Neural crest cell (in vitro differentiated cells): ENCODE measurements at places on chromosomes 7 and 10.

GRCh38 chr7:22841954-22842353 is 19.3 kb upstream of the TOMM7 start:
- no peak for DNase-seq

GRCh38 chr10:23742368-23742767 is 303.5 kb downstream of the OTUD1 start:
- DNase-seq = no peak

- no peak for DNase-seq
Observed at GRCh38 chr7:24756545-24757352, 515 bp downstream of the GSDME start.

DNA sequence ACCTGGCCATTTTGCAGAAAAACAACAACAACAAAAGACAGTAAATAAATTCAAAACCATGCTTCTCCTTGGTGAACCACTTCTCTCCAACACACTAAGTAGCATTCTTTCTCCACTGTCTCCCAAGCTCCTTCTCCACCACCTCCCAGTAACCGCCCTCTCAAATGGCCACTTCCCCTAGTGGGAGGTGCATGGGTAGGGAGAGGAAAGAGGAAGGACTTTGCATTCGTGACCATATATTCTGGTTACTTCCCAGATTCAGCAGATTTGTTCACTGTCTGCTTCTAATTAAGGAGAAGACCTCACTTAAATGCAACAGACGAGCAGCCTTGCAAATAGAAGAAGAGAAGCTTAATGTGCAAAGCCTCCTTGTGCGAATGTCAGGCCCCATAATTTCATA is 166.8 kb downstream of the SORCS1 start:
- no peak for DNase-seq

DNA sequence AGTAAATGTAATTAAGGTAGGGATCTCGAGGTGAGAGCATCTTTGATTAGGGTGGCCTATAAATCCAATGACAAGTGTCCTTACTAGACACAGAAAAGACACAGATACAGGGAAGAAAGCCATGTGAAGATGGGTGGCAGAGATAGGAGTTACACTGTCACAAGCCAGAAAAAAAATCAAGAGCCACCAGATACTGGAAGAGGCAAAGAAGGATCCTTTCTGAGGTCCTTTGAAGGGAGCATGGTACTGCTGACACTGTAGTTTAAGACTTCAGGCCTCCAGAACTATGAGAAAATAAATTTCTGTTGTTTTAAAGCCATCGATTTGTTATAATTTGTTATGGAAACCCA is 56.6 kb downstream of the MKLN1 start:
- DNase-seq = no peak

DNA sequence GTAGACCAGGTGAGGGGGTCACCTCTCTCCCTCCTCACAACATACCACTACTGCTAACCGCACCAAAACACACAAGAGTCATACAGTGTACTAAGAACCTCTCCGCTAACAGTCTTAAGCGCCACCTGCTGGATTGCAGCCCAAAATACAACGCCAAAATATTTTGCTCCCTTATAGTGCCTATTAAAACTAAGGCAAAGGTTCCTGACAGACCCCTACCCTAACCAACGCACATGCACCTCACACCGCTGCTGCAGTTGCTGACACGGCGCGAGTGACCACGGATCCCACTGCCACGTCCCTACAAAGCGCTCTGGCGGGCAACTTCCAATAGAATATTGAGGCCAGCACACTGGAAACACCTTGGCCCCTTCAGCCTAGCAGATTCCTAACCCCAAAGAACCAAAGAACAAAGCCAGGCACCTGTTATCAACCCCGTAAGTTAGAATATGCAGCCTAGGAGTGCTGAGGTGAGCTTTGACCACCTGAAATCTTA is 563.6 kb upstream of the SEMA3D start:
- peak; percentile 50 for DNase-seq

GRCh38 chr7:130381468-130382312 is 1.4 kb downstream of the CPA1 start:
- DNase-seq = no peak

- no peak for DNase-seq
Observed at GRCh38 chr7:96241855-96242254, 80.0 kb downstream of the SLC25A13 start.

DNA sequence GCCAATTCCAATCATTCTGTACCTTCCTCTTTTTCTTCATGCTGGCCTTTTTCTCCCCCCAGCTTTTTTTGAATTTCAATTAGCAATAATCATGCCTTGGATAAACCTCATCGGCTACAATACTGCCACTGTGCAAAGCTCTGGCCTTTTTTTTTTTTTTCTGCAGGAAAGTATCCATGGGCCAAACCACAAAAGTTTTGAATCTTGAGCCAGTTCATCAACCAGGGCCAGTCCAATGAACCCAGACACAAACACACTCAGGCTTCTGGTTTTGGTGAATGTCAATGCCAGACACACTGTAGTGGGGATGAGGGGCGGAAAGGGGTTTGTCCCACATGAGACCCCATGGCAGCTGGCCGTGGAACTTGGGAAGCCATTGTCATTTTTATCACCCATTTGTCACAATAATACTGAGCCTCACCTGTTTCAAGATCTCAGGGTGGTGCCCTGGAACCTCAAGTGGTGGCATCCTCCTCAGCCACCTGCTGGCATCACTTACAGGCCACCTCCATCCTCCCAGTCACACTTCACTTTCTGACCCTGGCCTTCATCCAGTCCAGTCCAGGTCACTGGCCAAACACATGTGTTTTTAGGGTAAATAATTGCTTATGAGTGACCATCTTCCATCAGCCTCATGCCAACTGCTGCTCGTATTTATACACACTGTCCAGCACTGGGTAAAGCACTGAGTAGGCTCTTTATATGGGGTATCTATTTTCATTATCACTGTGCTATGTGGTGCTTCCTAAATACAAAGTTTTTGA is 40.8 kb upstream of the TSPAN33 start:
- DNase-seq = no peak

DNA sequence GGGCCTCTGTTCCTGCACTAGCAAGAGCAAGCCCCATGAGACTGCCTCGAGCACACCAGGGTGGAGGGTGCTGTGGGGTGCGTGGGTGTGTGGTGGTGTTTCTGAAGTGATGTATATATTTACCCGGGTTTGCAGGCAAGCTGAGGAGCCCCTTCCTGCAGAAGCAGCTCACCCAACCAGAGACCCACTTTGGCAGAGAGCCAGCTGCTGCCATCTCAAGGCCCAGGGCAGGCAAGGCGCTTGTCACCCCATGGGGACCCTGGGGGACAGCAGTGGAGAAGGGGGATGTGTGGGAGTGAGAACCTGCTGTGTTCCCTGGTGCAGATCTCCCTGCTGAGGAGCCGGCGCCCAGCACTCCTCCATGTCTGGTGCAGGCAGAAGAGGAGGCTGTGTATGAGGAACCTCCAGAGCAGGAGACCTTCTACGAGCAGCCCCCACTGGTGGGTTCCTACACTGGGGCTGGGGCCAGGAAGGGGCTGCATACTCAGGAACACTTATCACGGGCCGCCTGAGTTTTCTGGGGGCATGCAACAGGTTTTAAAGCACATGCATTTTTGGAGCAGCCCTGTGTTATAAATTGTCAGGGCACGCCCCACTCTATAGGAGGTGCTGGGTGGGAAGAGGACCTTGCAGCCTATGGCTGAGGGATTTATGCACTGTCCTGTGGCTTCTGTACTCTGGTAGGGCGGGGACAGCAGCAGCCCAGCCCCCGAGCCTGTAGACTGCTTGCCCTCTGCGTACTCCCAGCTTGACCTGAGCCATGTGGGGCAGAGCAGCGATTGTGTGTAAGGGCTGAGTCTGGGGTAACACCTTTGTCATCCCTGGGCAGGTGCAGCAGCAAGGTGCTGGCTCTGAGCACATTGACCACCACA is 5.9 kb downstream of the PGAM2 start:
- DNase-seq = no peak

DNA sequence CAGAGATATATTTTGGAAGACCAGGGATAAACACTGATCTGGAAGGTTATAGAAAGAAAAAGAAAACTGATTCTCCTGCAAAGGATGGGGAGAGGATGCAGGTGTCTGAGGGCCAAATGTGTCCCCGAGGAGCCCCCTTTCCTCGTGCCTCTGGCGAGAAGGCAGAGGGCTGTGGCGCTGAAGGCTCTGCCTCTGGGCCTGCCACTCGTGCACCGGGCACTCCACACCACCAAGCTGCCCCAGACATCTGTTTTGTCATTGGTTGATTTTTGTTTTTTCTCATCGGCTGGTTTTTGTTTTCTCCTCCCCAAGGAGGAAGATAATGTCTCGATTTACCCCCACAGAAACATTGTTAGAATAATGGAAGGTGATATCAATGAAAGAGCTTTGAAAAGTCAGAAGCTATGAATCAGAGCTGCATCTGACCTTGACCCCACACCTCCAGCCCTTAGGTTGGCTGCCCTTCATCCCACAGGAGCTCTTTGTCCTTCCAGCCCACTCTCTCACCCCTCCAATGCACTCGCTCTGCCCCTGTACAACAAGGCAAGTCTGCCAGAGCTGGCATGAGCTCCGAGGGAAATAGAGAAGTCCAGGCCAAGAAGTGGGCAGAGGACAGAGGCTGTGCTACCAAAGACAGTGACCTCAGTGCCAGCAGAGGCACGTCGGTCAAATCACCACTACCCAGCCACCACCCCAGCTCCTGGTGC is 124.8 kb downstream of the TCERG1L start:
- DNase-seq = no peak

GRCh38 chr7:30997316-30997715 is 33.6 kb downstream of the GHRHR start:
- no peak for DNase-seq

DNA sequence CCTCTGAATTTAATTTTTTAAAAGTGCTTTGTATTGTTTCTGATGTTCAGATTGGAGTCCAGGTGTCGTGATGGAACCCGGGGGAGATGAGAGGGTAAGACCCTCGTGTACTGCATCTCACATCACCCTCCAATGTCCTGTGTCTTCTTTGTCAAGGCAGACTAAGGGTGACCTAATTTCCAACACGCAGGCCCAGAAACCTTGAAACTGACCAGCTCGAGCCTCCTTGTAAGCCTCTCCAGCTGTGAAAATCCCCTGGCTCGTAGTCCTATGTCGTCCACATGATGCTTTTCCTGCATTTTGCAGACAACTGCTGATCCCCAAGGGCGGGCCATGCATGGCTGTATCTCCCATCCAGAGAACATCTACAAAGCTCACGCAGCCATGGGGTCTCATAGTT is 220.2 kb downstream of the ARHGAP12 start:
- no peak for DNase-seq

DNA sequence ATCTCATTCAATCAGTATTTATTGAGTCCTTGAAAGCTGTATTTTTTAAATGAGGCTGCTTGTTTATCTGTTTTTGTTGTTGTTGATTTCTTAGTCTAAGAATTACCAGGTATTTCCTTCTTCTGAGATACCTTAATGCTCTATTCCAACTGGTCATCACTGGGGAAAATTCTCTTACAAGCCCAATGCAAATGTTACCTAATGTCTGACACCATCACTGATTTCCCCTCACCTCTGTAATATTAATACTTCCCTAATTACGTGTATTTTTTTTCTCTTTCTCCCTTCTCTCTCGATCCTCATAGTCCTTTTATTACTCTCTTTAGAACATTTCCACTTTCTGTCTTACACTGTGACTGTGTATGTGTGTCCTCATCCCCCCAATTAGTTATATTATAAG is 13.9 kb downstream of the HDAC9 start:
- DNase-seq = no peak

- no peak for DNase-seq
Observed at GRCh38 chr7:102220960-102221800, 65.5 kb upstream of the SH2B2 start.

DNA sequence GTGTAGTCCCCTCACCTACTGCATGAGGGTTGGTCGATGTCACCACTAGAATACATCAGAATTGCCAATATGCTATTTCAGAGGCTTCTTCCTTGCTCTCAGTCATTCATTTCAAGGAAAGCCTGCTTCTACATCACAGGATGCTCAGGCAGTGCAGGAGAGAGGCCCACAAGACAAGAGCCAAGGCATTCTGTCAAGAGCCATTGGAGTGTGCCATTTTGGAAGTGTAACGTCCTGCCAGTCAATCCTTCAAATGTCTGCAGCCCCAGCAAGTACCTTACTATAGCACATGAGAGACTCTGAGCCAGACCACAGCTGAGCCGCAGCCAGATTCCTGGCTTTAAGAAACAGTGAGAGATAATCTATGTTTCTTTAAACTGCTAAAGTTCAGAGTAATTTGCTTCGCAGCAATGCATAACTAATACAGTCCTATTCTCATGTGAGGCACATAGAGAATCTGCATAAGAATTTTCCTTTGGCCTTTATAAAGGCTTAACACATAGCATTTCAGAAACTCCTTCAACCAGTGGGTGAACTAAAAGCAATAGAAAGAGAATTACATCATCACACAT is 166.5 kb upstream of the GNAI1 start:
- no peak for DNase-seq

DNA sequence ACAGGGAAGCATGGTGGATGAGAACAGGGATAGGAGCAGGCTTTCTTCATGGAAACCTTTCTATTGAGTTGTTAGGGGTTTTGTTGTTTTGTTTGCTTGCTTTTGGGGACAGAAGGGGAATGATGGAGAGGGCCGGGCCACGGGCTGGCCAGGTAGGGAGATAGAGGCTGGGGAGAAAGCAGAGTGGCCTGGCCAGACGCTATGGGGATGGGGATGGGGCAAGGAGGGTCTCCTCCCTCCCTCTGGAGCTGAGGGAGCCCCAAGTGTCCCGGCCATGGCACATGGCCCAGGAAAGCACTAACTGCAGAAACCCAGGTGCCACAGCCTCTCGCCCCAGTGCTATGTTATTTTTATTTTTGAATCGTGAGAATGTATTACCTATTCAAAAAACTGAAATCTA is 10.0 kb downstream of the AOC1 start:
- DNase-seq = no peak

DNA sequence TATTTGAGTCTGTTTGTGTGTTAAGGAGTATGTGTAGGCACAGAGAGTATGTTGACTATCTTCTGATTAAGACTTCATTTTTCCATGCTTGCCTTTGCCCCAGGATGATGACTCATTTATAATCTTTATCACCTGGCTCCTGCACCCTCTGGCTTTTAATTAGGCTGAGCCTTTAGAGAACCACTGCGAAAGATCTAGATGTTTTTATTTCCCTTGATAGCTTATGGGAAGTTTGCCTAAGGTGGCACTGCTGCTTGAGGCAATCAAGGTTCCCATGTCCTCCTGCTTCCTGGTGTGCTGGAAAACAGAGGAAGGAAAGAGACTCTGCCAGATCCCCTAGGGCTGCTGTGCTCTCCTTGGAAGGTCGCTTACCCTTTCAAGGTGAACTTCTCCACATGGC is 114.6 kb downstream of the ARL4A start:
- no peak for DNase-seq

DNA sequence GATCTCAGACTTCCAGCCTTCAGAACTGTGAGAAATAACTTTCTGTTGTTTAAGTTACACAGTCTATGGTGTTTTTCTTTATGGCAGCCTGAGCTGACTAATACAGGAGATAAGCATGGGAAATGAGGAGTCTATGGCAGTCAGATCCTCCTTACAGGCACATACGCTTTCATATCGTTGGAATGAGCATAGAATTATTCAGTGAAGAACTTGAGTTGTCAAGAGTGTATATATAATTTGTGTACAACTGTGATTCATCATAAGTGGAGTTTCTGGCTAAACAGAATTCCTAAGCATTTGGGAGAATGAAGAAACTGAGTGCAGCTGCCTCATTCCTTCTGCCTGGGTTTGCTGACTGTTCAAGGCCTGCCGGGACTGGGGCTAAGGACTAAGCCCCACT is 516.7 kb downstream of the ADRA2A start:
- DNase-seq = no peak
